ENCODE measurements at places on chromosomes 7 and 10.

DNA sequence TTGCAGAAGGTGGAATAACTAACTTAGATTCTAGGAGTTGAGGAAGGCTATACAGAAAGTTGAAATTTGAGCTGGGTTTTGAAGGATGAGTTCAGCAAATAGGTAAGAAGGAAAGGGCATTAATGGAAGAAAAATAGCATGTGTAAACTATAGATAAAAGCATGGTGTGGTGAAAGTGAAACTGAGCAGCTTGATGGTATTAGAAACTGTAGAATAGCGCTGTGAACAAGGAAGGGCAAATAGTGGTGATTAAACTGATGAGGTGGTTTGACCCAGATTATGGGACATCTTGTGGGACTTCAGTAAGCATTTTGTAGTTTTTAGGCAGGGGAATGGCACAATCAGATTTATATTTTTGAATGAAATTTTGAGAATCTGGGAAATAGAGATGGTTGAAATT, 90.5 kb downstream of the EXOC6 start:
- no peak for DNase-seq

DNA sequence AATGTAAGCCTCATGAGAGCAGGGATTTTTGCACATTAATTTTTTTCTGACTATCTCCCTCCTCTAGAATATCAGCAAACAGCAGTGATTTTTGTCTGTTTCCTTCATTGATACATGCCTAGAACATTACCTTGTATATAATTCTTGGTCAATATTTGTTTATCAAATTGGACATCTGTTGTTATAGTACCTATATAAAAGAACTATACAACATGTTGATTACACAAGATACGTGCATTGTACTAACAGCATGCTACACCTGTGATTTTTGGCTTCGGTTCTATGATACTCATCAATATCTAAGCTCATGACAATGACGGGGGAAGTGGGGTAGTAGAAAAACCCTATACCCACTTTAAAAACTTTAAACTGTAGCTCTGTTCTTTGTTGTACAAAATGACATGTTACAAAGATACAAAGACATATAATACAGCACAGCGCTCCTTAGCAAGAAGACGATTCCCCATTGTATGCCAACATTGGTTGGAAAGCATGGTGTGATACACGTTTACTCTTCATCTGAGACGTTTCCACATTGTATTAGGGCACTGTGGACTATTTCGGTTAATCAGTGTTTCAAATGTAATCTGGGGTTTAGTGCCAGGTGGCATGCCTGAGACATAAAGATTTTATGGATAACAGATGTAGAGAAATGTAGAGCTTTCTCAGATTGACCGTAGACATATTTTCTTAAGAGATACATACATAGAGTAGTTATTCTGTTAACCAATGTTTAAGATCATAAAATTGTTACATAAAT, 70.5 kb upstream of the FOXP2 start:
- no peak for DNase-seq

DNA sequence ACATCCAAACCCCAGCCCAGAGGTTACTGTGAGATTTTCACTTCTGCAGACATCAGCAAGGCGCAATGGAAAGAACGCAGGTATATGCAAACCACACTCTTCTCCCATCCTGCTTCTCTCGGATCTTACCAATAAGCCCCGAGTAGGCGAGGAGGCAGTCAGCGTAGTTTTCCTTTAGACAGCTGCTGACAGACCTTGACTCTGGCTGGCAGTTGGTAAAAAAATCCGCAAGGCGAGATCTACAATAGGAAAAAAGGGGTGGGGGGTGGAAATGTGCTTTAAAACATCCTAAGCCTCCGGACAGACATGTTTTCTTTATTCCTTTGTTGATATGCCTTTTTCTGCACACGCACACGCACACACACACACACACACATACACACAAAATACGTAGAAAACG, 176.5 kb downstream of the GFRA1 start:
- DNase-seq: no peak

GRCh38 chr10:25531457-25532061, 356.8 kb downstream of the GPR158 start:
- no peak for DNase-seq

- no peak for DNase-seq
These were observed 77.6 kb upstream of the EN2 start for GRCh38 chr7:155380221-155380861.

- no peak for DNase-seq
These were observed 17.0 kb upstream of the MMP21 start for GRCh38 chr10:125792342-125793300.

DNA sequence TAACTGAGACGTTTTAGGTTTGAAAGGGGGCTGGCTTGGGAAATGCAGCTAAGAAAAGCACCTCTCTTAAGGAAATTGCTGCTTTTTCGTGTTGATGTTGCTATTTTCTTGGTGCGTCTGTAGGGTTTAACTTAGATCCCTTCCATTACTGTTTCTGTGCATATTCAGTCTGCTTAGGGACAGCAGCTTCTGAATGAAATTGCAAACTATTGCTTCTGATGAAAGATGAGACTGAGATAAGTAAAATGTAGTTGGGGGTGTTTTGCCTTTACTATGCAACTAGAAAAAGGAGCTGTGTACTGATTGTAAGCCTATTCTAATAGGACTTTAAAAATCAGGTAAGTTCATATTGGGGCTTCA, 772 bp downstream of the HDAC9 start:
- DNase-seq: no peak

DNA sequence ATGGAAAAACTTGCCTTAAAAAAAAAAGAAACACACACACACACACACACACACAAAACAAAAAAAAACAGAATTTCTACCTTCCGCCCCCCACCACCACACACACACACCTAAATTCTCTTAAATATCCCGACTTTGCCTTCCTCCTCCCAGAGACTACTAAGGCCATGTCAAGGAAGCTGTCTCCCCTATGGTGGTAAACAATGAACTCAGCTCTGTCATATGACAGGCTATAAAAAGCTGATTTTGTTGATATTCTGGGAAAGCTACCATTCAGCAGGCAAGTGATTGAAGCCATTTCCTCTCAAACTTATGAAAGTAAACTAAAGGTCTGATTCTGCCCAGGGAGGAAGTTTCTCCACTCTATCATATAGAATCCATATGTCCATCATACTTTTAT, 471.0 kb downstream of the GFRA1 start:
- DNase-seq: no peak

DNA sequence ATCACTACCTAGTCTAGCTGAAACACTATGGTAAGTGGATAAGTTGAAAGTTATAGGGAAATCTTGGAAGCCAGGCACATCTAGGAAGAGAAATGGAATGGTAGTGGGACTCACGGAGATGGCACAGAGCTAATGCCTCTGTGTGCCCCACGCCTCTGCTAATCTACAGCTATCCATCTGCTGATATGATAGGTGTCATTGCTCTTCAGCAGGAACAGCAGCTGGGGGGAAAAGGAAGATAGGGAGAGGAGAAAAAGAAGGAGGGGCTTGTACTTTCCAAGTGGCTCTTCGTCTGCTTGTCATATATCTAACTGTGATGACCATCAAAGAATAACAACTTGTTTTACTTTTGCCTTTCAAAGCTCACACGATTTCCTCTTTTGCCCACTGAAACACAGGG, 1199.1 kb upstream of the SORCS1 start:
- DNase-seq: no peak

- no peak for DNase-seq
These were observed 8.3 kb downstream of the BCL7B start for GRCh38 chr7:73549176-73549575.

DNA sequence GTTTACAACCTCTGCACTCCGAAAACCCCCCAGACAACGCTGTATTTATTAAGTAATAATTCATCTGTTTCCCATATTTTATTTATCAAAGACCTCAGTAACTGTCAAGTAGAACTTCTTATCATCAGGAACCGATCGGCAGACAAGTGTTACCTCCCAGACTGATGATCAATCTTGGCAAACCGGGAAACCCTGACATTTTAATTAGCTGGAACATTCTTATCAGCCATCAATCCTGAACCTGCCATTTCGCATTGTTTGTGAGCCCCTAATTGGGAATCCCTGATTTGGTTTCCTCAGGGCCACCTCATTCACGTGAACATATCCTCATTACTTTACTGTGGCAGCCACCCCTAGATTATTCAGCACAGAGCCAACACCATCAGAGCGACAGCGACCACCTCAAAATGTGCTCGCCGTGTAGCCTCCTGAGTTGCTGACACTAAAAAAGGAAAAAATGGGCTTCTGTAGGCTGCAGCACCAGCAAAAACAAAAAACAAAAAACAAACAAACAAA, 93.6 kb upstream of the SDK1 start:
- no peak for DNase-seq

DNA sequence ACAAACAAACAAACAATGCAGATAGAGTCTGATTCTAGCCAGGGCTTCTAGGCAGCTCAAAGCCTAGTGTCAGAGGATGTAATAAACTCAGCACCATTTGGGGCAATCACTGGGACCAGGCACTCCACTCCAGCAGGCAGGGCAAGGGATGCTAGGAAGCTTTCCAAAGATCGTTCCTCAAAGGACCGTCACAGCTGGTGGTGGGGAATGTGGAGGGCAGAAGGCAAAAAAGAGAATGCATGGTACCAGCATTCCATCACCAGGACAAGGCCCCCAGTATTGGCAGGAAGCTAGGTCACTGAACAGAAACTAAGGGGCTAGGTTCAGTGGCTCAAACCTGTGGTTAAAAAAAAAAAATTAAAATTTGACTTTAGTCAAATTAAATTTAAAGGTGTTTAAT, 94.2 kb downstream of the CUL2 start:
- no peak for DNase-seq

- DNase-seq: no peak
These were observed 101.9 kb upstream of the FAM204A start for GRCh38 chr10:118444069-118444468.

GRCh38 chr7:127765150-127765549, 113.2 kb downstream of the SND1 start:
- no peak for DNase-seq

DNA sequence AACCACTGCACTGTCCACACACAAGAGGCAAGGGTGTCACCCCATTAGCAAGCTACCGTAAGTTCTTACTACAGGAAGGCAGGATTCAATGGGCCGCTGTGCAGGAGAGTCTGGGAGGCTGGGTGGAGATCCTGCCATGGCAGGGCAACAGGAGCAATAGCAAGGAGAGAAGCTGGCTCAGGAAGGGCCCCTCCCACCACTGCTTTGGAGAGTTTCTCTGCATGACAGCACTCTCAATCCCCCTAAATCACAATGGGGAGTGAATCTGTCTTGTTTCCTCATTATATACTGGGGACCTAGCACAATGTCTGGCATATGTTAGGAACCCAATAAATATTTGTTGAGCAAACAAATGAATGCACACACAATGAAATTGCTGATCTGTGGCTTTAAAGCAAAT, 83.2 kb upstream of the SFMBT2 start:
- DNase-seq: no peak

GRCh38 chr7:140003913-140004382, 58.8 kb downstream of the PARP12 start:
- DNase-seq: no peak

DNA sequence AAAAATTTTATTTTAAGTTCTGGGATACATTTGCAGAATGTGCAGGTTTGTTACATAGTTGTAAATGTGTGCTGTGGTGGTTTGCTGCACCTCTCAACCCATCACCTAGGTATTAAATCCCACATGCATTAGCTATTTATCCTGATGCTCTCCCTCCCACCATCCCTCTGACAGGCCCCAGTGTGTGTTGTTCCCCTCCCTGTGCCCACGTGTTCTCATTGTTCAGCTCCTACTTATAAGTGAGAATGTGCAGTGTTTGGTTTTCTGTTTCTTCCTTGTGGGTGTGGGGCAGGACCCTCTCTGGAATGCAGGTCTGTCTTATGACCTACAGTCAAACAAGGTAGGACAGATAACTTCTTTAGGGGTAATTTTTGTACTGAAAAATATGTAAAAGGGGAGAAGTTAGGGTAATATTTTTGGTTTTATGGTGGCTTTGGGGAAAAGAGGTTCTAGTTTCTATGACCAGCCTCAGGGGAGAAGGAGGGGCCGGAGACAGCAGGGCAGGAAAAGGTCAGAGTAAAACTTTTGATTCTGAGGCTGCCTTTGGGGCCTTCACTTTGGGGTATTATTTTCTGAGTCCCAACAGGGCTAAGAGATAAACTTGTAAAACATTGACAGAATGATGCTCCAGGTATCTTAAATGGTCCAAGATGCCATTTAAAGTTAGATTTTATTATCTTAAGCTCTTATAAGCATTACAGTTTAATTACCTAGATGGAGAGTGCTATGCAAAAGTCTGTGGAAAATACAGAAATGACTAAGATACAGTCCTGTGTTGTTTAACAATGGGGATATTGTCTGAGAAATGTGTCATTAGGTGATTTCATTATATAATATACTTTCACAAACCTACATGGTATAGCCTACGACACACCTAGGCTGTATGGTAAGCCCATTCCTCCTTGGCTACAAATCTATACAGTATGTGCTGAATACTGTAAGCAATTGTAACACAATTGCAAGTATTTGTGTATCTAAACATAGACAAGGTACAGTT, 354.8 kb downstream of the ABCA13 start:
- DNase-seq: no peak

- no peak for DNase-seq
These were observed 29.9 kb downstream of the POLL start for GRCh38 chr10:101558204-101558603.

- no peak for DNase-seq
These were observed 67.0 kb downstream of the SYPL1 start for GRCh38 chr7:106045139-106045538.

DNA sequence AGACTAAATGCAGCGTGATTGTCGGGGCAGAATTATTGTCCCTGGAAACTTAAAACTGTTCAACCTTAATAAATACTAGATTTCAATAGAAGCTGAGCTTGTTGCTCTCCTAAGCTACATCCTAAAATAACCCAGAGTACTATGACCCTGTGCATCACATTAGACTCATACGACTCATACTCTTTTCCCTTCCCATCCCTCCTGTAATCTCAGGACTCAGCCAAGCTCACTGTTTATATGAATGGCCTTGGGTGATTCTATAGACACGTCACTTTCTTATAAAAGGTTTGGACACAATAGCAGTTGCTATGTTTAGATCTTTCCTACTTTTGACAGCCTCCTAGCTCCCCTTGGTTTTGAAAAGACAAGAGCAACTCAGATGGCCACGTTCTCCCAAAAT, 17.2 kb downstream of the TCF7L2 start:
- DNase-seq: no peak

DNA sequence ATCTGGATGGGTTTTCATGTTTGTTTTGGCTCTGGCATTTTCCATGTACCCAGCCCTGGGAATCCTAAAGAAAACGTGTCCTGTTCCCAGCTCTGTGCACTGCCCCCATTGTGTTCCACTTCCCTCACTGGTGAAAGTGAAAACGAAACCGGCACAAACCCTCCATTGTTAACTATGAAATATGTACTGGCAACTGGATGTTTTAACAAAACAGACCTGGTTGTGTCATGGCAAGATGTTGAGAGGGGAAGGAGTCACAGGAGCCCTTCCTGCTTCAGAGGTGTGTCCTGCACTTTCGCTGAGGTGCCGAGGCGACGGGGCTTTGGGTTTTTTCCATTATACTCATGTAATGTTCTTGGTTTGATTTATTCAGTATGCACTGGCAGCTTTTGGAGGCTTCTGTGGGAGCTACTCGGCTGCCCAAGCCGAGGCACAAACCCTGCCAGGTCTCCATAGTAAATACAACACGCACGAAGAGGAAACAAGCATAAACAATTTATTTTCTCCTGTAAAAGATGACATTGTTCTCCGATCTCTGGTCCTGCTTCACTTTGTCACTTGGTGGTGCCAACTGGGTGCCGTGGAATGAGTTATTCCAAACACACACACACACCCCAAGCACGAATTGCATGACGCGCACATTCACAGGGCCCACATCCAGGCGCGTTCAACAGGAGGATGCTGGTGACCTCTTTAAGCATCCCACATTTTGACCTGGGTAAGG, 118.2 kb downstream of the CDK6 start:
- no peak for DNase-seq

GRCh38 chr10:77334501-77334900, 303.1 kb downstream of the KCNMA1 start:
- no peak for DNase-seq

All from esophagus squamous epithelium (tissue), 5 donors.